ENCODE measurements at places on chromosomes 2 and 18. TPM values are rescaled to one million over a fixed set of nuclear protein-coding genes. Genes with fewer than 3 reads are reported as not detected.

- H3K27me3 ChIP-seq: no peaks in the 10 kb centered on the region
- no peaks in the 10 kb centered on the region for H3K4me1 ChIP-seq
- no peak overlapping the region for H3K4me3 ChIP-seq
- no peak overlapping the region for H3K27ac ChIP-seq
- DNase-seq: no peak
Observed at GRCh38 chr2:57160976-57161375, 885.6 kb upstream of the VRK2 start.

DNA sequence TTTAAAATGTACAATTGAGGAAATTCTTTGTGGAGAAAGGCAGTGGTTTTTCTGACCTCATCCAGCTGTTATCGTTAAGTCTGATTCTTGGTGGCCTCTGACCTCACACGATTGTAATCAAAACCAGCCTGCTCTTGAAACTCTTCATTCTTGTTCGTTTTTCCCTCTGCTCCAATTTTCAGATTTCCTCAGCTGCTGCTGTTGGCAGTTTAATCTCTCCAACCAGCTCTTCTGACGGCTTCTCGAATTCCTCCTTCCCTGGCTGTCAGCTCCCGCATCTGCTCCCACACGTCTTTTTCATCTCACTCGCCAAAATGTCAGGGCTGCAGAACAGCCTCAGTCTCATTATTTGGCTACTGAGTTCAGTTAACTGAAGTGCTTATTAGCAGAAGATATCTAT is 136.1 kb downstream of the DCDC2C start:
- peaks cover 3% of the 10 kb centered on the region for H3K27me3 ChIP-seq
- DNase-seq: no peak
- no peaks in the 10 kb centered on the region for H3K36me3 ChIP-seq
- no peaks in the 10 kb centered on the region for H3K4me1 ChIP-seq
- H3K4me3 ChIP-seq: no peak overlapping the region

The MAPK4 gene
- not detected for total RNA-seq

DNA sequence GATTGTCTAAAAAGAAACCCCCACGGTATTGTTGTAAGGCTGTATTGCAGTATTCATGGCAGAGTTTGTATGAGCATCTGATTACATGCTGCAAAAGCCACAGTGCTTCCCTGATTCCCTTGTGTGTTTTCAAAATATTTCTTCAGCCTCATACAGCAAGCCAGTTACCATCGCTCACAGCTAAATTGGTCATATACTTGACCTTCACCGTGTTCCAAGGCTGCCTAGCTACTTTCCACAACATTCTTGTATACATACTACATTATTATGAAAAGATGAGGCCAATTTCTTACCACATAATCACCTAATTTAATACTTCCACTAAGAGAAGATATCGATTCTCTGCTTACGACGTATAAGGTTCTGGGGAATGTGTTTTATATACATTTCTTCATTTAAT is 576.3 kb upstream of the CNTNAP5 start:
- no peaks in the 10 kb centered on the region for H3K36me3 ChIP-seq
- H3K4me3 ChIP-seq: no peak overlapping the region
- no peaks in the 10 kb centered on the region for H3K27me3 ChIP-seq

The C2orf81 gene
- 2.2 TPM for total RNA-seq

DNA sequence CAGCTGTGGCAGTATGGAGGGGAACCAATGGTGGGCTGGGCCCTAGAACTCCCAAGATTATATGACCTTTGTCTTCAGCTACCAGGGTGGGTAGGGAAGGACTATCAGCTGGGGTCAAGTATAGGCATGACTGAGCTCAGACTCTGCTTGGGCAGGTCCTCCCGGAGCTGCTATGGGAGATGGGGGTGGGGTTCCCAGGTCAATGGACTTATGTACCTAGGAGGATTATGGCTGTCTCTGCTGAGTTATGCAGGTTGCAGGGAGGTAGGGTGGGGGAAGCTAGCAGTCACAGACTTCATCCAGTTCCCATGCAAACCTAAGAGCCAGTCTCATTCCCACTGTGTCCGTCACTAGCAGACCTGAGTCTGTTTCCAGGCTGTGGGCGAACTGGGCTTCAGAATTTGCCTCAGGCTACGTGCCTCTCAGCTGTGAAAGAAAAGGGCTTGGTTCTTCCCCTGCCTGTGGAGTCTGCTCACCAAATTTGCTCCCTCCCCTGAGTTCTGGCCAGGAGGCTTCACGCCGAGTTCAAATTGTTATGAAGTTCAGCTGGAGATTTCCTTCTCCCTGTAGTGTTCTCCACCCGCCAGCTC is 985.8 kb upstream of the NRXN1 start:
- no peaks in the 10 kb centered on the region for H3K4me1 ChIP-seq
- no peaks in the 10 kb centered on the region for H3K27me3 ChIP-seq
- no peak for DNase-seq

DNA sequence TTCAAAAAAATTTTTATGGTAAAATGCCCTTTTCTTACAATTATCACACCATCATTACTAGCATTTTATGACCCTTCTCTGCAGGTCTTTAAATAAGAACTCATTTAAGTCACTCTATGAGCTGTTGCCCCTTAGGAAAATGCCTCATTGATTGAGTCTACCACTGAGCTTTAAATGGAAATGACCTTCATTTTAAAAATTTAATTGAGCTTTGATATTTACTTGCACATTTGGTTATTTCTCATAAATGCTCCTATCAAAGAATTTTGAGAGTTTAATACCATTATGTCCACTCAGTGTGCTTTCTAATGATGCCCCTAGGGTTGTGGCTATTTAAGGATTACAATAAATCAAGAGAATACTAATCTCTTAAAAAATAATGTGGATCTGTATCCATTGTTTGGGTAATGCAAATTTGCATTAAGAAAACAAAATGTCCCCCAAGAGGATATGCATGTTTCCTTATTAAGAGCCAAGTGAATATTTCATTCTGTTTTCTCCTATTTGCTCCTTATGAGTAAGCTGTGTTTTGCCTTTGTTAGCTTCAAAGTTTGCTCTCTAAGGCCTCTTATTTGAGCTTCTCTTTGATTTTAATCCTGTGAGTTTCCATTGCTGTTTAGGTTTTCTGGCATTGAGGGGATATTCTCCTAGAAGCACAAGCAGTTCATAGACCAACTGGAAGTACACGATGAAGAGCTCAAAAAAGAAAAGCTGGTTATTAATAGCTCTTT is 69.8 kb downstream of the CERS6 start:
- H3K27me3 ChIP-seq: no peaks in the 10 kb centered on the region
- H3K4me3 ChIP-seq: no peak overlapping the region
- H3K36me3 ChIP-seq: no peaks in the 10 kb centered on the region
- H3K4me1 ChIP-seq: peaks cover 50% of the 10 kb centered on the region
- DNase-seq: no peak

GRCh38 chr2:7567646-7568045 is 650.4 kb downstream of the RNF144A start:
- peaks cover 4% of the 10 kb centered on the region for H3K36me3 ChIP-seq
- no peak overlapping the region for H3K4me3 ChIP-seq
- peaks cover 11% of the 10 kb centered on the region for H3K4me1 ChIP-seq
- H3K27ac ChIP-seq: peak overlapping the region; percentile 56
- H3K27me3 ChIP-seq: peaks cover 6% of the 10 kb centered on the region
- no peak for DNase-seq

DNA sequence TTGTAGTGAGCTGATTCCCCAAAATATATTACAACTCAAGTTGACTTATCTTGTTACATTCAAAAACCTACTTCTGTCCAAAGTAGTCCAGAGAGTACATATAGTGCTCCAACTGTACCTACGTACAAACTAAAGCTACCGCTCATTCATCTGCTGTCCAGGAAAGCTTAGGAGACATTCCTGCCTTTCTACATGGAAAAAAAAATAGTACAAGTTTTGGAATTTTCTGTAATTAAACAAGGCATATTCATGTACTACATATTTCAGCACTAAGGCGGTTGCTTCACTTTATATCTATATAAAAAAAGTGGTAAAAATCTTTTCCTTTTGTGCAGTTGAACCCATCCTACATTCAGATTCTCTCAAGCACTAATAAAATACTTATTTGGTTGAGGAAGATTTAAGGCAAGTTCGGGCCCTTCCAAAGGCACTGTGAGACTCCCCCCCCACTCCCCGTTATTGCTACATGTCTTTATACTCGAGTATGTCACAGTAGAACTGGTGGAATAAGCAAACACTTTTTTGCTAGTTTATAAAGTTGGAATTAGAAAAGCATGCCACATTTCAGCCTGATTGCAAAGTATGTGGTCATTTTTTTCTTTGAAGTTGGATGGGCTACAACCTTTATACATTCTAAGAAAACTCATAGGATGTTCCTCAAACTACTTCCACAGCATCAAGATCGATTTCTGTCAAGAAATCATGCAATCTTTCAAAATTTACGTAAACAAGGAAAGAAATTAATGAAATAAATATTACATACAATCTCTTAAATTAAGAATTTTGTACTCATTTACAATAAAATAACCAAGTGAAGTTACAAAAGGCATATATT is 3.7 kb downstream of the ZFP36L2 start:
- peaks cover 55% of the 10 kb centered on the region for H3K4me1 ChIP-seq
- peak; percentile 51 for DNase-seq
- no peaks in the 10 kb centered on the region for H3K27me3 ChIP-seq
- H3K27ac ChIP-seq: peak overlapping the region; percentile 60
- peak overlapping the region; percentile 90 for H3K4me3 ChIP-seq
- peaks cover 4% of the 10 kb centered on the region for H3K36me3 ChIP-seq

The ALPI gene
- not detected for total RNA-seq

DNA sequence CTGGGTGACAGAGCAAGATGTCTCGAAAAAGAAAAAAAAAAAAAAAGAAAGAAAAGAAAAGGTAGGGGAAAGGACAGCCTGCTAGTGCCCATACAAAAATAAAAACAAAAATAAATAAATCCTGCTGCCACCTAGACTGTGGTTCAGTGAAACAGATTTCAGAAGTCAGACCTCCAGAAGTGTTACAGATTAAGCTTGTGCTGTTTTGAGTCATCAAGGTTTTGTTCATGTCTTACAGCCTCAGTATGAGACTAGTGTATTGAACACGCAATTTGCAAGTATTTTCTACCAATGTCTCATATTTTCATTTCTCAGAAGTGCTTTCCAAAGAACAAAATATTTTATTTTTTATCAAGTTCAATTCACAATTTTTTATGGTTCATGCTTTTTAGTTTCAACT is 720.4 kb upstream of the GYPC start:
- no peaks in the 10 kb centered on the region for H3K27me3 ChIP-seq
- no peaks in the 10 kb centered on the region for H3K4me1 ChIP-seq
- H3K4me3 ChIP-seq: no peak overlapping the region

DNA sequence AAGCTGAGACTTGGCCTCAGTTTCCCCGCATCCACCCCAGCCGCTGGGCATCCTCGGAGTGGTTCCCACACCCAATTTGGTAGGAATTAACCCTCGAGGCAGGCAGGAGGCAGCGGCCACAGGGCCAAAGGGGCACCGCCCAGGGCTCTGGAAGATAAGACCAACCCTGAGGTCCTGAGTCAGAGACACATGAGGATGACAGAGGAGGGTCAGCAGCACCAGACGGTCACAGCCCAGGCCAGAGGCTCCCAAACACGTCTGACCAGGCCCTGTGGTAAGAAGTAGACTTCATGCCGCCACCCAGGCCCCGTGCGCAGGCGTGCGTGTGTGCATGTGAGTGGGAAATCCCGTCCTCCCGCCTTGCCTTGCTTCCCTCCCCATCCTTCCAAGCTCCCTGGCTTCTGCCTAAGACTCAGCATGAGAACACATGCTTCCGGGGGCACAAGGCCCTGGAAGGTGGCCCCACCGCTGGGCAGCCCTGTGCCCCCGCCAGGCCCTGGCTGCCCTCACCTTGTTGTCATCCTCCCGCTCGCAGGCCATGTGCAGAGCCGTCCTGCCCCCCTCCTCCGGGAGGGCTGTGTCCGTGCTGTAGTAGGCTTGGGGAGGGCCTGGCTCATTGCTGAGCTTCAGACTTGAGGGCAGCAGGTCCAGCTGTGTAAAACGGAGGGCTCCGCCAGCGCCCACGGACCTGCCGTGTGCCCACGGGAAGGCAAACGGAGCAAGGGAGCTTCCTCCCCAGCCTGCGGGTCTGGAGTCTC is 46.3 kb downstream of the ANKMY1 start:
- H3K27ac ChIP-seq: no peak overlapping the region
- no peaks in the 10 kb centered on the region for H3K36me3 ChIP-seq
- H3K4me1 ChIP-seq: peaks cover 16% of the 10 kb centered on the region
- H3K4me3 ChIP-seq: no peak overlapping the region
- no peak for DNase-seq

The PLB1 gene
- total RNA-seq: 0.98 TPM

The PDE11A gene
- not detected for total RNA-seq

DNA sequence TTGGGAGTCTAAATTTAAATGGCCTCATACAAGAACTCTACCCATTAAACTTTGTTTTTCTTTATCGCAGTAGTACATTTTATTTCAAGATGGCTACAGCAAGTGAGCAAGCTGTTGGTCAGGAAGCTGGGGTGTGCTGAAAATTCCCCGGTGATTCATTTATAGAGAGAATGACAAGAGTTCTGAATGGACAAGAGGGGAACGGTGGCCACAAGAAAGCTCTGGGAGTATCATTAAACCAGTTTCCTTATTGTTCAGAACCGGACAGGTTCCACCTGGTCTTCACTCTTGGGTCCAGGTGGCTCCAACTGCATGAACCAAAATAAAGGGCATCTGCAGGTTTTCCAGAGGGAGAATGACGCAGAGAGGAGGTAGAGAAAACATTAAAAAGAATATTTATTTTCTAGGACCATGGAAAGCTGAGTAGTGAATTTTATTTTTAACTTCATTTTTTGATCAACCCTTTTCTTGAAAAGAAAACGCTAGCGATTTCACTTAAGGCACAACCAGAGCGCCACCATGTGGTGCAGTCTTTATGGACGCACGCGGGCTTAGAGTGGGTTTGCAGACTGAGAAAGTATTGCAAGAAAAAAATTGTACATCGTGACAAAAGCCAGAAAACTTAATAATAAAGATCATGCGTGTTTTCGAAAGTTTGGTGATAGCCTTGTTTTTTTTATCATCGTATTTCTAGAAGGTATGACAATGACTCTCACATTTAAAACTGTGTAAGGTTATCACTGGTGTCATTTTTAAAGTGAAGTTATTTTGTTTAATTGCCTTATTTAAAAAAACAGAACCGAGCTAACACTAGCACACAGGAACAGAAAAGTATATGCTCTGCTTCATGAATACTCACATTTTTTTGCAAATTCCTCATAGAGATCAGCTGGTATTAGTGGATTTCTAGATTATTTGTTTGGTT is 97.9 kb upstream of the NOL4 start:
- H3K27ac ChIP-seq: no peak overlapping the region
- no peak overlapping the region for H3K4me3 ChIP-seq
- no peaks in the 10 kb centered on the region for H3K36me3 ChIP-seq

DNA sequence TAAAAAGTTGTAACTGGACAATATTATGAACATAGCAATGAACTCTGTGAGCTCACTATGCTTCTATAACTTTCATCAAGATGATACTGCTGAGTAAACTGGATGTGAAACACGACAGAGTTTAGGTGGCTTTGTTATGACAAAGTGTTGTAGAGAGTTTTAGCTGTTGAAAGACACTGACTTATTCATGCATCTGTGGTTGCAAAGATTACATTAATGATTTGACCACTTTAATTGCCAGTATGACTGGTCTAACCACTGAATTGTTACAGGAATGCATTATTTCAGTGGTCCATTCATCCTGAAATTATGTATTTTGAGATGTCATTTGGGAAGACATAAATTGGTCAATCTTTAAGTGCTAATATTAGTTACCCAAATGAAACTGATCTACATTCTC is 117.9 kb downstream of the SPHKAP start:
- no peak overlapping the region for H3K4me3 ChIP-seq
- no peaks in the 10 kb centered on the region for H3K36me3 ChIP-seq
- H3K4me1 ChIP-seq: no peaks in the 10 kb centered on the region
- no peak for DNase-seq
- H3K27me3 ChIP-seq: no peaks in the 10 kb centered on the region

All from natural killer cell treated with Interleukin-12 subunit alpha and Interleukin-12 subunit beta and Interleukin-15 and Interleukin-18, amount 100 ng/mL, for 72 hours (primary cell).